ENCODE measurements at places on chromosomes 7 and 10. TPM values are rescaled to one million over a fixed set of nuclear protein-coding genes. Genes with fewer than 3 reads are reported as not detected.

ZNF365 gene
- 3.7 TPM for polyA plus RNA-seq

DNA sequence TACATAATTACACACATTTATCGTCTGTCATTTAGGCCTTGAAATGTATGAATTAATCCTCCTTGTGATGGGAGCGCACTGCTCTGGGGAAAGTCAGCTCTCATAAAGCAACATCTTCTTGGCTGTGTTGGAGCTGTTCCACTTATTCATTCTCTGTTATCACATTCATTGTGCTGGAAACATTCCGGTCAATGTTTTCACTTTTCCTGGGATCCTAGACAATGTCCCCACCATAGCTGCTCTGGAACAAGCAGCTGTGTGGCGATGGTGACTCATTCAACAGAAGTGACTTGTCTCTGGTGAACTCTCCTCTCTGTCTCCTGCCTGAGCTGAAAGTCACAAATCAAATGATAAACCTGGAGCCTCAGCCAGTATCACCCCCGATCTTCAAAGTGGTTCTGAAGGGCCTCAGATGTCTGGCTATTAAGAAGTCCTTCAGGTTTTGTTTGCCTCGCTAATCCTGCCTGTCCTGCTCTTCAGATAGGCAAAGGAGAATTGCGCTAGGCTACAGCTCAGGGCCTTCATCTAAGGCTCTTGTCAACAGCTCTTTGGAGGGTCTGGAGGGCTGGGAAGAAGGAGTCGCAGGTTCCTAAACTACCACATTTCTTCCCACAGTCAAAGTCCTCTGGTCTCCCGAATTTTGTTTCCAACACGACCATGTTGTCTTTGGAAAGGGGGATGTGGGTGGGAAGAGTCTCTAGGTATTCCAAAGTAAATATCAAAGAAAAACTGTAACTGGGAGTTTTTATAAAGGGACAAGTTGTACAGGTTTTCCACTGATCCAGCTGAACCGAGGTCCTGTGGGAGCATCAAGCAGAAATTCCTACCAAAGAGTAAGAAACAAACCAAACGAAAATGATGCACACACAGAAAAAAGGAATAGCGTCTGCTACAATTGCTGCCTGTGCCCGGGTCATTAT lies 29.3 kb downstream of the KLF6 start:
- no peak for DNase-seq

- no peak for DNase-seq
These were observed 91.4 kb downstream of the LRRTM3 start for GRCh38 chr10:67017218-67017617.

LIPN gene
- polyA plus RNA-seq, result not detected

- DNase-seq, result no peak
These were observed 119.7 kb downstream of the ABLIM1 start for GRCh38 chr10:114538181-114538906.
